ENCODE measurements at places on chromosomes 4 and X.
A peak's percentile ranks its signal among the peaks of the same experiment; 100 is the strongest.

- DNase-seq = no peak
Measured at GRCh38 chrX:136584545-136584944, 52.5 kb downstream of the VGLL1 start.

- no peak for DNase-seq
Measured at GRCh38 chrX:68203211-68203610, 230.1 kb downstream of the OPHN1 start.

GRCh38 chr4:88928852-88929251, 128.1 kb downstream of the FAM13A start:
- DNase-seq = no peak

DNA sequence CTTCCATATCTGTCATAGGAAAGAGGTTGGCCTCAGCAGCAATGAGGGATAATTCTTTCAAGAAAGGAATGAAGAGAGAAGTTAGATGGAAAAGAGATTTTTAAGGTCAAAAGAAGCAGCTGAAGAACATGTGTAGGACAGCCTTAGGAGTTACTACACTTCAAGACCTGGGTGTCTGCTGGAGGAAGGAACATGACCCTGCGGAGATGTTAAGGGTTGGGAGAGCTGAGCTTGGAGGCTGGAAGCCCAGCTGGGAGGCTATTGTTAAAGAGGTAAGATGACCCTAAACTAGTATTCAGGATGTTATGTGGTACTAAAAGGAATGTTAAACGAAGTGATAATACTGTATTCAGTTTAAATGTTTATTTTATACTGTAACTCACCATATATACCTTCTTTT, 15.0 kb downstream of the HADH start:
- no peak for DNase-seq

DNA sequence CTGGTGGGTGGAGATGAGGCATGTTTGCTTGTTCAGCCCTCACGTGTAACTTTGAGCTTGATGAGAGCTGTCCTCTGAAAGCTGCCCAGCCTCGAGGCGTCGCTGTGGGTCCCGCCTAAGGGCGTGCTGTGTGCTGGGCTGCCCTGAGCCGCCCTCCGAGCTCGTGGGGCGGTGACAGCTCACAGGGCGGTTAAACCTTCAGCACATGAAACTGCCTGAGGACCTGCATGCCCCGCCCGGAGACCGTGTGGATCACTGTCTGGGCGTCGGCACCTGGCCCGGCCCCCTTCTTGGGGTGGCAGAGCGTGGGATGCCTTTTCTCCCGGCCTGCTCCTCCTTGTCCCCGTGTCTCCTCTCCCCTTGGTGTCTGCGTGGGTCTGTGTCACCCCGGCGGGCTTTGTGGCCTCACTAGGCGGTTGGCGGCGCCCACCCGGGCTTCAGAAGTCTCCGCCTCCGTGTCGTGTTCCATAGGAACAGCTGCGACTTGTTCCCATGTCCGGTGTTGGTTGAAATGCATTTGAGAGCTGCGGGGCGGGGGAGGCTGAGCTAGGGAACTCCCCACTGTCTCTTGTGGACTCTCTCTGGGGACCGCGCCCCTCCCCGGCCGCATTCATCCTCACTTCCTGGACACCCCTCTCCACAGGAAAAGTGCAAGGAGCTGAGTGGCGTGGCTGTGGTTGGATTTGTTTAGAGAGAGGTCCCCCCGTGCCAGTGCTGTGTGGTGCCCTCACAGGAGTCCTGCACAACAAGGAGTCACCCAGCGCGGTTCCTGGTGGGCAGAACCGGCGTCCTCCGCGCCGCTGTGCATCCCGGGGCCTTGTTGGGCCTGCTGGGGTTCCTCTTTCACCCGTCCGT, 6.8 kb downstream of the AKAP17A start:
- DNase-seq = no peak

- DNase-seq = no peak
Measured at GRCh38 chrX:19212037-19212436, 89.8 kb upstream of the ADGRG2 start.

- DNase-seq = no peak
Measured at GRCh38 chr4:98319021-98319420, 57.8 kb downstream of the RAP1GDS1 start.

DNA sequence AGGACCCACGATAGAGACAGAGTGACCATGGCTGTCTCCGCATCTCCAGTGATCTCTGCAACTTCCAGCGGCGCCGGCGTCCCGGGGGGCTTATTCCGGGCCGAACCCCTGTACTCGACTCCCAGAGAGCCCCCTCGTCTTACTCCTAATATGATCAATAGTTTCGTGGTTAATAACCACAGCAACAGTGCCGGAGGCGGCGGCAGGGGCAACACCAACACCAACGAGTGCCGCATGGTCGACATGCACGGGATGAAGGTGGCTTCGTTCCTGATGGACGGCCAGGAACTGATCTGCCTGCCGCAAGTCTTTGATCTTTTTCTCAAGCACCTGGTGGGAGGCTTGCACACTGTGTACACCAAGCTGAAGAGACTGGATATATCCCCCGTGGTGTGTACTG, 343 bp downstream of the DACH2 start:
- no peak for DNase-seq

- no peak for DNase-seq
Measured at GRCh38 chrX:118117741-118118140, 1.1 kb upstream of the KLHL13 start.

- DNase-seq = no peak
Measured at GRCh38 chrX:2682565-2683177, 8.4 kb upstream of the CD99 start.

DNA sequence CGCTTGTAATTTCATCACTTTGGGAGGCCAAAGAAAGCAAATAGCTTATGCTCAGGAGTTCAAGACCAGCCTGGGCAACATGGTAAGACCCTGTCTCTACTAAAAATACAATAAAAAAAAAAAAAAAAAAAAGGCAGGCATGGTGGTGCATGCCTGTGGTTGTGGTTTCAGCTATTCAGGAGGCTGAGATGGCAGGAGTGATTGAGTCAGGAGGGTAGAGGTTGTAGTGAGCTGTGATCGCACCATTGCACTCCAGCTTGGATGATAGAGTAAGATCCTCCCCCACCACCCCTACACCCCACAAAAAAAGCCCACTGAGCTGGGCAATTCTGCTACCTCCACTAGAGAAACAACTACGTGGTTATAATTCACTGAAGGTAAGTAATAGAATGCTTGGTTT, 118.8 kb upstream of the PCDH18 start:
- DNase-seq = no peak

DNA sequence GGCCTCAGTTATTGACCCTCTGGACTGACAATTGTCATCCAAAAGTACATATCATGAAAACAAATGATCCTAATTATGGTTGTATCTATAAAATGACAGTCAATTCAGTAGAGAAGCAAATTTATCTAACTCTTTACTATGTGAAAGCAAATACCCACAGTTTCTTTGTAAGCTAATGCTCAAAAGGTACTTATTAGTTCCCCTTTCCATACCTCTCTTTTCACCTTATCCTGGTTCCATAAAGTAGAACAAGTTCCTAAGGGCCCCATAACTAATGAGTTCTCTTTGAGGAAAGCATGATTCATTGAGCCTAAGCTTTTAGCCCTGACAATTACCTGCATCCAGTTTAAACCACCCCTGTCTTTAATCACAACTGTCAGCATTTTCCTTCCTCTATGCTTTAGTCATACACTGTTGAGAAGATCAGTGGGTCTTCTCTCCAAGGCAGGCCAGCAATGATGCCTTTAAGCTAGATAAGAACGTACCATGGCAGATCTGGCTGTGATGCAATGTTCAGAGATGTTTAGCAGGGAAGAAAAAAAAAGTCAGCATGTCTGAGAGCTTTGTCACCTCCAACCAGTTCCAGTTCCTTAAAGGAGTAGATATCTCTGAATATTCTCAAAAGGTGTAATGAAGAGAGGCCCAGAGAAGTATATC, 179.7 kb upstream of the RASGEF1B start:
- no peak for DNase-seq

DNA sequence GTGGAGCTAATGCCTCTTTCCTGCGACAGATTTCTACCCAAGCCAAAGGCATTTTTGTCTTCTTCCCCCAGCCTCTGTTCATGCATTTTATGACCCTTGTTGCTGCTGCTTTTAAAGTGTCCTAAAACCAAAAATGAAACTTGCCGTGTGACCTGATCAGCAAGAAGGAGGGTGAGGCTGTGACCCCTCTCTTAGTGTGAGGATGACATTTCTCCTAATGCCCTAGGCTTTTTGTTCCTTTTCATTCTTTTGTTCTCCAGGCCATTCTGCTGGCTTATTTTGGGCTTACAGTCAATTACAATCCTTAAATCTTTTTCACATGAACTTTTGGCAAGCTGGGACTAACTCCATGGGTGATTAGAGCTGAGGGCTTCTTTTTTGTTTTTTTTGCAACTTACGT, 34.4 kb downstream of the PTTG2 start:
- peak; percentile 19 for DNase-seq

DNA sequence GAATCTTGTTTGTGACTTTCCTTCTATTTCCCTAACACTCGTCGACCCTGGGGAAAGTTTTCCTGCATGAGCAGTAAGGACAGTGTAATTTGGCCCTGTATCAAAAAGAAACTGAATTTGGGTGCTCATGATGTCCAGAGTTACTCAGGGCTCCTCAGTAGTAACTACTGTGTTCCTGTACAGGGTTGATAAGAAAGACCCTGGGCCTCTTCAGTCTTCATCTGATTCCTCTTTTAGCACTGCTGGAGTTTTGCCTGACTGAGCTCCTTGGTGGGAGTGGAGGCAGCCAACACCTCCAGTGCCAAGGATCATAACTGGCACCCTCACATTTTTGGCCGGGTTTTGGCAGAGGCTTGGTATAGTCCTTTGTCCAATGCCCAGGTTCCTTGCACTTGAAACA, 7.1 kb upstream of the AREG start:
- DNase-seq = no peak

- no peak for DNase-seq
Measured at GRCh38 chr4:26001413-26001812, 87.4 kb downstream of the SMIM20 start.

DNA sequence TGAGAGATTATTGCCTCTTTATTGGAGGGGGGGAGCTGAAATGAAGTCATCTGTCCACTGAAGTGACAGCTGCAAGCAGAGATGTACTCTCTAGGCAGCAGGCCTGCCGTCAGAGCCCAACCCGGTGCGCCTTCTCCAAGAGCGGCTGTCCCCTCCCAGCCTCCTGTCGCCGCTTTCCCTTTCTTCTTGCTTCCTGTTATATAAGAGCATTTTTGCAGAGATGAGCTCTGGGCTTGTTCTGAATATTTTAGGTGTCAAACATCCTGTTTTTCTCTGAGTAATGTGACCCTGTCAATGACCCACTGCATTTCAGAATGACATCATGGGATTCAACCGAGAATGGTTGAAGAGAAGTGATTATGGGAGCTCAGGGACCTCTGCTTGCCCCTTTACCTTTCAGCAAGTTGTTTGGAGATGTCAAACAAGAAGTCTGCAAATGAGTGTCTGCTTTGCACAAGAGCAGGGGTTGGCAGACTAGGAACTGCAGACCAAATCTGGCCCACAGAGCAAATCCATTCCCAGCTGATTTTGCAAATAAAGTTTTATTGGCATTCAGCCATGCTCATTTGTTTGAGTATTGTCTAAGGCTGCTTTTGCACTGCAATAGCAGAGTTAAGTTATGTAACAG, 79.9 kb downstream of the SLC9A6 start:
- DNase-seq = peak; percentile 1

- DNase-seq = no peak
Measured at GRCh38 chrX:12443534-12444098, 305.3 kb downstream of the FRMPD4 start.

GRCh38 chr4:153274967-153275366, 69.5 kb upstream of the MND1 start:
- no peak for DNase-seq

GRCh38 chr4:7829652-7830580, 109.7 kb downstream of the AFAP1 start:
- DNase-seq = no peak

GRCh38 chr4:112023402-112023950, 121.8 kb upstream of the FAM241A start:
- no peak for DNase-seq

DNA sequence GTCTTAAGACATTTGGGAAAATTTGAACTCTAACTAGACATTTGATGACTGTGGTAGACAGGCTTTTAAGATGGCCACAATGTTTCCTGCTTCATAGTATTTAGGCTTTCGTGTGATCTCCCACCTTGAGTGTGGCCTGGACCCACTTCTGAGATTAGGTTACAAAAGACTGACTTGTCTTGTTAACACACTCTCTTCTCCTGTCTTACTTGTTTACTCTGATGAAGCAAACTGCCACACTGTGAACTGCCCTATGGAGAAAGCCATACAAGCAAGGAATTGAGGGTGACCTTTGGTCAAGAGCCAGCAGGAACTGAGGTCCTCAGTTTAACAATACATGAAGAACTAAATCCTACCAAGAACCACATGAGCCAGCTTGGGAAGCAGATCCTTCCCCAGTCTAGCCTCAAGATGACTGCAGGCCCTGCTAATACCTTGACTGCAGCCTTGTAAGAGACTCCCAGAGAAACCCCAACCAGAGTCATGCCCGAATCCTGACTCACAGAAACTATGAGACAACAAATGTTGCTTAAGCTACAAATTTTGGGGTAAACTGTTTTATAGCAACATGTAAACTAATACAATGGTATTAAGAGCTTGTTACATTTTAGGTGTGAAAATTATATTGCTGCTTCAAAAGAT, 20.3 kb downstream of the UBA6 start:
- DNase-seq = no peak

DNA sequence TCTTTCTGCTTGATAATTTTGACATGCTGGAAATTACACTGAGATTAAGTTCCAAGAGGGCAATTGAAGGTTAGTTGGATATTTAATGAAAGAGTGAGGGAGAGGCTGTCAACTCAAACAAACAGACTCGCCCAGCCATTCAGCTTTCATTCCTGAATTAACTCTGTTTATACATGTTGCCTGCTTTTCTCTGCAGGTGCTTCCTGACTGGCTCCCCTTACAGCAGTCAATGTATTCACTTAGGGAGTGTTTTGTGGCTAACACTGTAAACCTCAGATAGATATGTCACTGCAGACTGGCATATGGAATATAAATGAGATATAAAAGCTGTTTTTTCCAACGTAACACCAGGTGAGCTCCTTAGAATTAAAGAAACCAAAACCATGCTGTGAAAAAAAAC, 28.7 kb downstream of the TMPRSS11A start:
- DNase-seq = no peak

- DNase-seq = no peak
Measured at GRCh38 chrX:42797651-42798269, 19.8 kb upstream of the PPP1R2C start.

DNA sequence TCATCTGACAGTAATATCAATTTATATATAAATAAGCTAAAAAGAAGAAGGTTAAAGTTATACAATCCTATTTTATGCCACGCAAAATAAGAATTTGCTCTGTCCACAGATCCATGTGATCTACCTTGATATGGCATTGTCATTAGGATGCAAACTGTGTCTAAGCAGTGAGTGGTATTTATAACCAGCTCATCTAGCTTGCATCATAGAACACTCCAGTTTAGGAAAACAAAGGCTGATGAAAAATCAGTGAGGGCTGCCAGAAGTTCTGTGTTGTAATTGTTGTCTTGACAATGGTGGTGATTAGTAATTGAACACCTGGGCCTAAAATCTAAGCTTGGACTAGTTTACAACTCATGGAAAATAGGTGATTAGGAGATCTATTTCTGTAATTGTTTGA, 111.0 kb downstream of the CPE start:
- no peak for DNase-seq

- DNase-seq = no peak
Measured at GRCh38 chr4:127217586-127218229, 415.0 kb upstream of the INTU start.
